Stimulated activated CD4-positive, alpha-beta T cell treated with anti-CD3 and anti-CD28 coated beads, Interleukin-12 subunit alpha, Interleukin-12 subunit beta, amount 100 ng/mL, for 24 hours (primary cell): ENCODE measurements at places on chromosomes 7 and 10.

DNA sequence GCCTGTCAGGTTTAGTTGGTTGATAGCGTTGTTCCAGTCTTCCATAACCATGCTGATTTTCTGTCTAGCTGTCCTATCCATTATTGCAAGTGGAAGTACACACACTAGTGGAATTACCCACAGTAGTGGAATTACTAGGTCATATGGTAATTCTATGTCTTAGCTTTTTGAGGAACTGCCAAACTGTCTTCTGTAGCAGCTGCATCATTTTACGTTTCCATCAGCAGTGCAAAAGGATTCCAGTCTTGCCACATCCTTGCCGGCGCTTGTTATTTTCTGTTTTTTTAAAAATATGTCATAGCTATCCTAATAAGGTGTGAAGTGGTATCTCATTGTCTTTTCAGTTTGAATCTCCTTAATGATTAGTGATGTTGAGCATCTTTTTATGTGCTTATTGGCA is 17.2 kb upstream of the RHBDD2 start:
- no peak for DNase-seq

- no peak for DNase-seq
These were observed 178.8 kb downstream of the CREB5 start for GRCh38 chr7:28591041-28591674.

DNA sequence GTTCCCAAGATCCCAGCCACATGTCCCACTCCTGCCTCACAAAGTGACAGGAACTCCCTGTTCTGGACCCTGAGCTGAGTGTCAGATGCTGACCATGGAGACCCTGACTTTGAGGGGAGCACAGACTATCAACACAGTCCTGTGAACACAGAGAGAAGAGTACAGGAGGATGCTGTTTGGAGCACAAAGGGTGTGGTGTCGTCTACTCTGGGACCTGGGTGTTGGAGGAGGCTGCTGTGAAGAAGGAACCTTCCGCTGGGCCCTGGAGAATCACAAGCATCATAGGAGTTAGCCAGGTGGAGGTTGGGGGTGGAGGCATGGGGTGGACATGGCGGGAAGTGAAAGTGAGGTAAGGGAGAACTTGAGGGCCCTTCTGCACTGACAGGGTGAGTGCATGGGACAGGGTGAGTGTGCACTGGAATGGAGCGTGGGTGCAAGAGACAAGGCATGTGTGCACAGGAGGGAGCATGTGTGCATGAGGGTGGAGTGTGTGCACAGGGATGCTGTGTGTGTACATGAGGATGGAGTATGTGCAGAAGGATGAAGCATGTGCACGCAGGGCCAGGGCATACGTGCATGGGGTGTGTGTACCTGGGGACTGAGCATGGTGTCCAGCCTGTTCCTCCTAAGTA is 70.7 kb upstream of the ANTXRL start:
- DNase-seq, result no peak

DNA sequence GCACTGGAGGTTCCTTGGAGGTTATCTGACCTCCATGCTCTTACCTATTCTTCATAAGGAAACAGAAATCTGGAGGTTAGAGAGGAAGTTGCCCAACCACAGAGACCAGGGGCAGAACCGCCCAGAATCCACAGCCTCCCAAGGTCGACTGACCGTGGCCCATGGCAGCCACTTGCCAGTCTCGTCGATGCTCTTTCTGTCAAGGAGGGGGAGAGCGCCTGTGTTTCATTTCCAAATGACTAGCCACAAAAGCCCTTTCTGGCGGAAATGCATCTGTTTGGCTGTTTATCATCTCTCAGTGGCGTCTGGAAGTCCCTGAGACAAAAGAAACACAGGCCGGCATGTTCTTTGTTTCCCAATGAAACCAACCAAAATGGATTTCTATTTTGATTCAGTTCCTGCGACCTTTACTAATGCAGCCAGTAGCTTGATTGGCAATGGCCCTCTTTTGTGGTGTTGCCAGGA is 2.9 kb downstream of the RAMP3 start:
- no peak for DNase-seq

GRCh38 chr10:24465891-24466818 is 257.2 kb downstream of the KIAA1217 start:
- DNase-seq, result peak; percentile 10

DNA sequence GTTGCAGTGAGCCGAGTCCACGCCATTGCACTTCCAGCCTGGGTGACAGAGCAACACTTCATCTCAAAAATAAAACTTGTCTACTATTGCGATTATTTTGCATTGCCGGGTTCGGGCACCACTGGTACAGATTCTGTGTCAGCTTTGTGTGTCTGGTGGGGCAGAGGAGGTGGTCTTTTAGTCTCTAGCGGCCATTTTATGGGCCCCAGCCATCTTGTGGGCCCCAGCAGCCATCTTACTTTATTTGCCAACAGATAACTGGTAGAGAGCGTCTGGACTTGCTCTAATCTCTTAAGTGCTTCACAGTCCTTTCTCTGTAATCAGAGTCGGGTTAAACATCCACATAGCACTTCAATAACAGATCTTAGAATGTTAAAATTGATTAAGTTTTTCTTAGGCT is 4.9 kb downstream of the BUD23 start:
- no peak for DNase-seq

DNA sequence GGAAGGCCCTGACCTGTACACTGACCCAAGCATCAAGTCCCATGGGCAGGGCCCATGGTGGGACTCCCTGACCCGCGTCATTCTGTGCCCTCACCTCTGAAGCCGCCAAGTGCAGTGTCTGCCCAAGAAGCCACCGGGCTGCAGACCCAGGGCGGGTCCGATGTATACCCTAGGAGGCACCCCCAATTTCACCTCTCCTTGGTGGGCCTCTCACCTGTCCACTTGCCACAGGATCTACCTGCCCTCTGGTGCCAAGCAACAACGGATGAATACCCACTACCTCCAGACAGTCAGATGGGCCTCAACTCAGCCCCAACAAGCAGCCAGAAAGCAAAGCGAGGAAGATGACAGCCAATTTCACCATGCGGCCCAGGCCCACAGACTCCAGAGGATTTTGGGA is 92.6 kb downstream of the CTBP2 start:
- no peak for DNase-seq

DNA sequence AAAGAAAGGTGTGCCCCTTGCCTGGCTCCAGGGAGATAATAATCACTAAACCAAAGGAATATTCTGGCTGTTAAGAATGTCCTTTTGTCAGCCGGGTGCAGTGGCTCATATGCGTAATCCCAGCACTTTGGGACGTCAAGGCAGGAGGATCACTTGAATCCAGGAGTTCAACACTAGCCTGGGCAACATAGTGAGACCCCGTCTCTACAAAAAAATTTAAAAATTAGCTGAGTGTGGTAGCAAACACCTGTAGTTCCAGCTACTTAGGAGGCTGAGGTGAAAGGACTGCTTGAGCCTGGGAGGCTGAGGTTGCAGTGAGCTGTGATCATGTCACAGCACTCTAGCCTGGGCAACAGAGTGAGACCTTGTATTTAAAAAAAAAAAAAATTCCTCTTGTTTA is 74.1 kb downstream of the HERC4 start:
- no peak for DNase-seq

DNA sequence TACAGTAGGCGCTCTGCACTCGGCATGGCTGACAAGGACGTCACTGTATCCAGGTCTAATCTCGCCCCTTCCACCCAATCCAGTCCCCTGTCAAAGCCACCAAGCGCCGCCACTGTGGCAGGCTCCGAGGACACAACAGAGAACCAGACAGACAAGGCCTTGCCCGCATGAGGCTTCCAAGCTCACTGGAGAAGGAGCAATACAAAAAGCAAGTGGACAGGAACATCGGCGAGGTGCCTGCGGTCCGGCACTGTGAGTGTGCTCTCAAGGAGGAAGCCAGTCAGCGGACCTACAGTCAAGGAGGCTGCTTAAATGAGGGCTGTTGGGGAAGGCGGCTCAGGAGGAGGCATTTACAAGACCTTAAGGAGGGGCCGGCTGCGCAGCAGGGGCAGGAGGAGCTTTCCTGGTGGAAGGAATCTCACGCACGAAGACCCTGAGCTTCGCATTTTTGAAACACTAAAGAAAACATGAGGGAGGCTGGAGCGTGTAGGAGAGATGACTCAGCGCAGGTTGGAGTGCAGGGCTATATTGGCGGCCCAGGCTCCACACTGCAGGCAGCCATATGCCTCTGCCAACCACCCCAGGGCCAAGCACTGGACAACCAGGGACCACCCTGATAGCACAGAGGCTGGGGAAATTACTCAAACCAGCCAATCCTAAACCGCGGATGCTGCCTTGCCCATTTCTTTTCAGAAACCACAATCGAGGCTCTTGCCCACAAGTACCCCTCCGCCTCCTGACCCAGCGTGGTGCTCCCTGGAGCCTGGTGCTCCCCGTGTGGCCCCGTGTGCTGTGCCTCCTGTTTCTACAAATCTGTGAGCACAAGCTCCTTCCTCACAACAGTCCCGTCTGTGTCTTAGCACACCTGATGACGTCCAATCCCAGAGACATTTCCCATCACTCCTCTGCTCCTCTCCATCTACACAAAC is 28.9 kb downstream of the GNA12 start:
- no peak for DNase-seq

DNA sequence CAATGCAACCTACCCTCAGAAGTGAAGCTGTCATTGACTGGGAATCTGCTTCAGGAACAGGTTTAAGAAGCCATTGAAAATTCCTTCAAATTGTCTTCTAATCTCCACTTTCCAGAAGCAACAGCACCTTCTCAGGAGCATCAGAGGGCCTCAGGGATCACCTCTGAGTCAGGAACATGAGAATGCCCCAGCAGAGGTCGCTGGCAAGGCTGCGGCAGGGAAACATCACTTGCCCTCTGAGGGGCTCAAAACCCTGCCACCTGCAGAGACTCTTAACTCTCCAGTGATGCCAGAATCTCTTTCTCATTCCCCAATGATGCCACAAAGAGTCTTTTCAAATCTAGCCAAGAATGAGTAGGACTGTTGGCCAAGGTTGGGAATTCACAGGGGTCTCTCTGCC is 5.9 kb upstream of the MAPK8 start:
- DNase-seq, result no peak

GRCh38 chr7:142185801-142186200 is 72.1 kb downstream of the PRSS58 start:
- no peak for DNase-seq

GRCh38 chr10:22483132-22483531 is 137.8 kb downstream of the SPAG6 start:
- no peak for DNase-seq

DNA sequence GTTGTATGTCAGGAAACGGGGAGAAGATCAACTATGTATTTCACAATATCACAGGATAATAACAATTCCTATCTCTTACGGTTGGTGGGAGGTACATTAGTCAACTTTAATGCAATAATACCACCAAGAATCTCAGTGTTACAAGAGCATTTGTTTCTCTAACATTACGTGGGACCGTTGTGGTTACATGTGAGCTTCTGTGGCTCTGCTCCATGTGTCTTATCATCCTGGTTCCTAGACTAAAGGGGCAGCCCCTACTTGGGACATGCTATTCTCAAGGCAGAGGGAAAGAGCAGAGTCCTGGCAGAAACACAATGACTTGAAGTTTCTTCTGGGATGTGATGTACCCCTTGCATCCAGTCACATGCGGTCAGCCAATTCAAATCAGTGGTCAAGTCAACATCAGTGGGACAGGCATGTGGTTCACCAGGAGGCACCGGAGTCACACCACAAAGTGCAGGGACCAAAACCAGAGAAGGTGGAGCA is 2.5 kb upstream of the ZNF22 start:
- no peak for DNase-seq

DNA sequence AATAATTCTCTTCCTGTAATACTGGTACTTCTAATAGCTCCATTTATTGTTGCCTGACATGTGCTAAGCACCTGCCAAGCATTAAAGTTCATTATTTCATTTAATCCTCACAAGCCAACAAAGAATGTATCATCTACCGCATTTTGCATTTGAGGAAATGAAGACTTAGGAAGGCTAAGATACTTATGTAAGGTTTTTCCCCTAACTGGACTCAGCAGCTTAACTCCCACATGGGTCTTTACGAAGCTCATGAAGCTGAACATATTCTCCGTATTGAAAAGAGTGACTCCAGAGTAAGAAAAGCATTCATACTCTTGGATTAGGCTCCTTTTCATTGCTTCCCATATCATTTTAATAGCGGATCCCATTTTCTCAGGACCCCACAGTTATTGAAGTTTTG is 155.7 kb upstream of the TMEM72 start:
- no peak for DNase-seq

GRCh38 chr10:68900427-68901104 is 549 bp upstream of the DDX50 start:
- no peak for DNase-seq

- no peak for DNase-seq
These were observed 19.6 kb upstream of the AGAP5 start for GRCh38 chr10:73717556-73717955.

GRCh38 chr7:80257756-80258155 is 123.1 kb downstream of the GNAI1 start:
- DNase-seq, result no peak

- peak; percentile 43 for DNase-seq
These were observed at the start of gene GIMAP8 for GRCh38 chr7:150450491-150451001. GIMAP8 (plus strand) TSS chr7:150450630; CDS start chr7:150466699, 16,069 bp downstream.

DNA sequence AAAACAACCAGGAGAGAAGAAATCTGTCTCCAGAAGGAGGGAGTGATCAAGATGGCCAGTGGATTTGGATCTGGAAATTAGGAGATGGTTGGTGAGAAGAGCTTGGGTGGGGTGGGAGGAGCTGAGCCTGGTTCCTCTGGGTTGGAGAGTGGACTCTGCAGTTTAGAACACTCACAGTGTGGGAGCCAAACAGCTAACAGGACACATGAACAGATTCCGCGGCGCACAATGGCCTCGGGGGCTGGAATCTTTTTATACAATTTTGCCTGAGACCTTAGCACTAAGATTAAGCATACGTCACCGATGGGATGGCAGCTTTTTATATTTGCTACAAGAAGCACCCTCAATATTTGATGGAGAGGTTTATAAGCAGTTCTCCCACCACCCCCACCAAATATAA is 2.9 kb downstream of the ECHDC3 start:
- DNase-seq, result no peak

DNA sequence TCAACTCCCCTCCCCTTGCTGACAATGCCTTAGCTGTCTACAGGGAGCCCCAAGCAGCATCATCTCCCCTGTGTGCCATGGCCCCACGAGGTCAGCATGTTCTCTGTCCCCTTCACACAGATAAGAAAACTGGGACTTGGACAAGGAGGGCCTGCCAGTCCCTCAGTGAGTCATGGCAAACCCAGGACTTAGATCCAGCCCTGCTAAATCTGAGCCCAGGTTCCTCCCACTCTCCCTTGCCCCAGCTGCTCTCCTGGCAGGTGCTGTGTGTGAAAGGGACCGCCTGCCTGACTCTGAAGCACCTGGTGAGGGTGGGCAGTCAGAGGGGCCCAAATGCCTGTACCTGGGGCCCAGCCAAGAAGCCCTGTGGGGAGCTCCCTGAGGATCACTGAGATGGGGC is 7.4 kb downstream of the CRHR2 start:
- no peak for DNase-seq

DNA sequence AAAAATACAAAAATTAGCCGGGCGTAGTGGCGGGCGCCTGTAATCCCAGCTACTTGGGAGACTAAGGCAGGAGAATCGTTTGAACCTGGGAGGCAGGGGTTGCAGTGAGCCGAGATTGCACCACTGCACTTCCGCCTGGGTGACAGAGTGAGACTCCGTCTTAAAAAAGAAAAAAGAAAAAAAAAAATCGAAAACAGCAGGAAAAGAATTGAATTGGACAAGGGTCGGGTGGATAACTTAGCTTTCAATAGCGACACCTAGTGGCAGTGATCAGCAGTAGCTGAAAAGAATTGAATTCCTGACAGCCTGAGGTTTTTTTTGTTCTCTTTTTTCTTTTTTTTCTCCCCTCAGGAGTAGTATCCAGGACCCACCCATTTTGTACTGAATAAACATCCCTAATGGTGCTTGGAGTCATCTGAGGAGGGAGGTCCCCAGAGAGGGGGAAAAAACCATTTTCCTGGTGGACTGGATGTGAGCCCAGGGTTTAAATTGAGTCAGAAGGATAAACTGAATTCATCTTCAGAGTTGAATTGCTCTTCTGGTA is 55.1 kb downstream of the CYCS start:
- DNase-seq, result peak; percentile 6
